ENCODE measurements at places on chromosomes 12 and 14.

- DNase-seq = no peak
Measured at GRCh38 chr12:45200491-45201043, 15.3 kb upstream of the ANO6 start.

- DNase-seq = no peak
Measured at GRCh38 chr12:12126551-12126950, 55.8 kb downstream of the BCL2L14 start.

GRCh38 chr12:93376436-93377251 lies 1.1 kb upstream of the NUDT4 start:
- DNase-seq = no peak

GRCh38 chr14:71324767-71325272 lies 417.6 kb downstream of the PCNX1 start:
- no peak for DNase-seq

DNA sequence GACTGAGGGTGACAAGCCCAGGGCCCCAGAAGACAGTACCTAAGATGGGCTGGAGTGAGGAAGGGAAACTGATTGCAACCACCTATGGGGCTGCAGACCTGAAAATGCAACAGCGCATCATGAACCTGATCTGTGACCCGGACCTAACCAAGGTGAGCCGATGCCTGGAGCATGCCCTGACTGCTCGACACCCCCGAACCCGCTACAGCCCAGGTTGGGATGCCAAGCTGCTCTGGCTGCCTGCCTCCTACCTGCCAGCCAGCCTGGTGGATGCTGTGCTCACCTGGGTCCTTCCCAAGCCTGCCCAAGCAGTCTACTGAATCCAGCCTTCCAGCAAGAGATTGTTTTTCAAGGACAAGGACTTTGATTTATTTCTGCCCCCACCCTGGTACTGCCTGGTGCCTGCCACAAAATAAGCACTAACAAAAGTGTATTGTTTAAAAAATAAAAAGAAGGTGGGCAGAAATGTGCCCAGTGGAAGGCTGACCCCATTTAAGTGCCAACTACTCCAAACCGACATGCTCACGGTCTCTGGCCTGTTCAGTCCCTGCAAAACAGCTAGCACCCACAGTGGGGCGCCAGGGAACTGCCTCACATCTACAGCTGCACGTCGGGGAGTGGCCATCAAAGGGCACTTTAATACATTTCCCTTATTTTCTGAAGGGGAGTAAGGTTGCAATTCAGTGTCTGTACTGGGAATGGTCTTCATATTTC lies 4.2 kb downstream of the RDH5 start:
- no peak for DNase-seq

DNA sequence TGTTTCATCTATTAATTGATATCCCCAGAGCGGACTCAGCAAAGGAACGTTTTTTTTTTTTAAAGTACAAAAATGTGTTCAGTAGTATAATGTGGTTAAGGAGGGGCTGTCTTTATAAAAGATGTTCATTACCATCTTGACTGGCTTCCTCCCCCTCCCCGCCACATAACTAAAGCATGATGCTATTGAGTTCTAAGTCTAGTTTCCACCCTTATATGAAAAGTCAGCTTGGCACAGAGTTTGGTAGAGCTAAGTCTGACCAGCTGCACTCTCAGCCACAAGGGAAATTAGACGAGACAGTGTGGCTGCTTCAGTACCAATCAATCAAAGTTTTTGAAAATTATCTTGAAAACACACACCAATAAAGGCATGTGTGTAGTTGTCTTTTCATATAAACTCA lies 1.9 kb upstream of the MYBPC1 start:
- no peak for DNase-seq

DNA sequence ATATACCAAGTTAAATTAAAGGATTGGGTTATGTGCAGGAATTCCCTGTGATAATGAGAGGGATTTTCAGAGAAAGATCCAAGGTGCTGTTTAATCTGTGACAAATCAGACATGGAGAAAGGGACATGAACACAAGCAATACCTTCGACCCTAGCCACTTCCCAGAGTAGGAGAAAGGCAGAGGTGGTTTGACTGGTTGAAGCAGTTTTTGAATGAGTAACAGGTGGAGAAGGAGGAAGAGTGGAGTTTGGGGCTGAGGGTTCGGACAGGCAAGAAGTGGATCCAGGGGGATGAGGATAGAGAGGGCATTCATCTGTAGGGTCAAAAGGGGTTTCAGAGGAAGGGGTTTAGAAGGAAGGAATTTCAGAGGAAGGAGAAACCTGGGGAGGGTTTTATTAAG lies 27.4 kb upstream of the A2M start:
- DNase-seq = no peak

- DNase-seq = no peak
Measured at GRCh38 chr12:55955800-55956508, 9.9 kb downstream of the PMEL start.

DNA sequence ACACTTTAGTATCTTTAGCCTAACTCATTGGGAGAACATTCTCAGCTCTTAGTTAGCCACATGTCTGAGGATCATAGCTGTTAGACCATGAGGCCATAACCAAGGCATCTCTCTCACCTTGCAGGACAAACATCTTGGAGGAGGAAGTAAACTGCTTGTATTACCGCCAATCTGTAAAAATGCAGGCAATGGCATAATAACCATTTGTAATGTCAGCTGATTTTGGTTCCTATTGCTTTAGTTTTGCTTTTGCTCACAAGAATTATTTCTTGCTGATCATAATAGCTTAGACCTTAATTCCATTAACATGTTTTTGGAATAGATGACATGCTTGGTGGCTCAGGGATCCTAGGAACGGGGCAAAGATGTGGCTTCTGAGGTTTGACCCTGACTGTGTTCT lies 16.4 kb upstream of the GSG1 start:
- DNase-seq = no peak

- DNase-seq = no peak
Measured at GRCh38 chr14:55980970-55981369, 137.2 kb upstream of the PELI2 start.

- DNase-seq = no peak
Measured at GRCh38 chr14:66596241-66596985, 88.5 kb downstream of the GPHN start.

- no peak for DNase-seq
Measured at GRCh38 chr14:90489306-90489705, 92.5 kb downstream of the CALM1 start.

DNA sequence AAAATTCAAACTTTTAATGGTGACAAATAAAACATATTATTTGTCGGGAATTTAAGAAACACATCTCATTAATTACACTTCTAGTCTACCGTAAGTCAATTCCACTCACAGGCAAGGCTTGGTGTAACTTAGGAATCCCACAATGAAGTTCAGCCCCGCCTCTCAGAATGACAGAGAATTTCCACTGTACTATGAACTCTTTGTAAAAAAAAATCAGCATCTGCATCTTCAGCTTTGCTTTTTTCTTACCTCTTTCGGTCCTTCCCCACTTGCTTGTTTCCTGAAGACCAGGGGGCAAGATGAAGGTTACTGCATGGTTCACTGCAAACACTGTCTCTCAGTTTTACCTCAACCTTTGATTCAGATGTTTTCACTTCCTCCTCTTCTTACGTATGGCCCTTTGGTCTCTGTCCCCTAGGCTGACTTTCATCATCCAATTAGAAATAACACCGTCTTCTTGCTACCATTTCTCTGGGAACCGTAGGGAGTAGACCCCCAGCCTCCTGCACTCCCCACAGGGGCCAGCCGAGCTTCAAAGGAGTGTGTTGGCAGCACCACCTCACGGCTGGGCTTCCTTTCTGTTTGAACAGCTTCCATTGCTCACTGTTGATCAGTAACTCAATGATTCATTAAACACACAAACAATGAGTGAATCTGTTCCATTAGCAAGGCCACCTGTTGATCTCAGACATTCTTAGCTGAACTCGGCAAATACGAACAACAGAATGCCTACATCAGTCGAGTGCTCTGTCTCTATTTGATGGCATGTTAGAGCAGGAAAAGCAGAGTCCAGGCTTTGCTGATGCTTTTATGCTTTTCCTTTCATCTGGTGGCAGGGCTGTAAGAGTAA lies 343.0 kb downstream of the BMP4 start:
- DNase-seq = no peak

- DNase-seq = no peak
Measured at GRCh38 chr12:7154901-7155470, 24.8 kb downstream of the CLSTN3 start.

- DNase-seq = no peak
Measured at GRCh38 chr14:86708846-86709339, 1178.9 kb downstream of the FLRT2 start.

- no peak for DNase-seq
Measured at GRCh38 chr14:102178806-102179205, 39.1 kb downstream of the WDR20 start.

DNA sequence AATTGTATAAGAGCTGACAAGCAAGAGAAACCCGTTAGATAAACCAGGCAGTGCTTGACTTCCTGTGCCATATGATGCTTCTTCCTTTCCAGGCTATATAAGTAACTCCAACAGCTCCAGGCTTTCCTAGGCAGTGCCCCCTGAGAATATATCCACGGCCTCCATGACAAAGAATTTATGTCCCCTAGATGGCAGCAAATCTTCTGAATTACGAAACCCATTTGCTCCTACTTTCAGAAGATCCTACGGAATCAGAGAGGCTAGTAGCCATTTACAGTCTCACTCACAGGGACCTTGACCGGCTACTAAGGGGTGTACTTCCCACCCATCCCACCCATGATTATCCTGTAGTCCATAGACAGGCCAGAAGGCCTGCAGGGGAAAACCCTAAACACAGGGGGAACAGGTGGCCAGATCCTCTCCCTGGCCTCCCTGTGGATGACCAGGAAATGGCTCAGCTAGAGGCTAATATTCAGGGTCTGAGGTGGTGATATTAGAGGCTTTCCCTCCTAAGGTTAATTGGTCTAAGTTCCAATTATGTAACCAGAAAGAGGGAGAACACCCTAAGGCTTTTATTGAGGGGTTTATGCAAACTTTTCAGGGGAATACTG lies 77.2 kb upstream of the DCD start:
- no peak for DNase-seq

- no peak for DNase-seq
Measured at GRCh38 chr14:54697803-54698202, 130.9 kb downstream of the SAMD4A start.

DNA sequence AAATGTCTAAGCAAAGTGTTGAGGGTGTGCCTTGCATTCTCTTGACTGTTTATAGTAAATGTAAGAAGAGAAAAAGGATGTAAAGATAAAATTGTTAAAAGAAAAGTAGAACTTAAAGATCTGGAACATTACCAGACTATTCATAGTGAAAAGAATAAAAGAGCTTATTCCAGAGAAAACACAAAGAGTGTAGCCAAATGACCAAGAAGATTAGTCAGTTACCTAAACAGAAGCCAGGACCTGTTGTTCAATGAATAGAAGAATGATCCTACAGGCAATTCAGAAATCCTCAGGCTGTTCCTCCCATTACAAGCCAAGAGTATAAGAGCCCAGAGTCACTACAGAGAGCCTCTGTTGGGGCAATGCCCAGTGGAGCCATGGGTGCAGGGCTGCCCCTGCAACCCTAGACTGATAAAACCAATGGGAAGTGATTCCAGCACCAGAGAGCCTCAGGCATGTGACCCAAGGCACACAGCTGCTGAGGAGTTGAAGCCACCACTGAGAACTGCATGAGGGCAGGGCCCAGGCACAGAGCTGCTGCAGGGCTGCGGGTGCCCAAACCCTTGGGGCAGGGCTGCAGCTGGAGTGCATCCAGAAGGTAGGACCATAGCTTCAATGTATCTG lies 91.1 kb upstream of the SLC38A4 start:
- no peak for DNase-seq

- DNase-seq = no peak
Measured at GRCh38 chr14:36656687-36657398, 4.8 kb upstream of the PAX9 start.

DNA sequence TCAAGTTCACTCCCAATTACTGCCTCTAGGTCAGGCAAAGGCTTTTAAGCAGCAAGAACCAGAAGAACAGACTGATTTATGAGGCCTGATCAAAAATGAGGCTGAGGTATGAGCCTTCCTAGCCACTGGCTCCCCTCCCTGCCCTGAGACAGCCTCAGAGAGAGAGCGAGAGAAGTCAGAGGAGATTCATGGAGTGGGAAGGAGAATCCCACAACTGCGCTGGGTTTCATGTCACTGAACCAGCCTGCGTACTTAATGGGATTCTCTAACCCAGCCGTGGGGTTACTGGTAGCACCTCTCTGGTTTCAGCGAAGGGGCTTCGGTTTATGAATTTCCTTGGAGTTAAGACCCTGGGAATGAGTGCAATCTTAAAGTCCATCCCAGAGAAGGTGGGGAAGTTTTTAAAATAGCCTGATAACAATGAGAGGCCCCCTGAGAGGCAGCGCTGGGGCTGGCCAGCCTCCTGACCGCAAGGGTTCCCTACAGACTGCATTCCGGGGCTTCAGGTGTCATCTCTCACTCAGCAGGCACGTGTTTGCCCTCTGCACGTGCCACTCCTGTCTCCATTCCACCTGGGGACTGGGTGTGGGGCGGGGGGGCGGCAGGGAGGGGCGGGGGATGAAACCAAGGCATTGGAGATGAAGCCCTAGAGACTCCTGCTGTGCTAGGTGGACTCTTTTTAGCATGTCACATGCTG lies 6.1 kb upstream of the GPRC5A start:
- DNase-seq = no peak

DNA sequence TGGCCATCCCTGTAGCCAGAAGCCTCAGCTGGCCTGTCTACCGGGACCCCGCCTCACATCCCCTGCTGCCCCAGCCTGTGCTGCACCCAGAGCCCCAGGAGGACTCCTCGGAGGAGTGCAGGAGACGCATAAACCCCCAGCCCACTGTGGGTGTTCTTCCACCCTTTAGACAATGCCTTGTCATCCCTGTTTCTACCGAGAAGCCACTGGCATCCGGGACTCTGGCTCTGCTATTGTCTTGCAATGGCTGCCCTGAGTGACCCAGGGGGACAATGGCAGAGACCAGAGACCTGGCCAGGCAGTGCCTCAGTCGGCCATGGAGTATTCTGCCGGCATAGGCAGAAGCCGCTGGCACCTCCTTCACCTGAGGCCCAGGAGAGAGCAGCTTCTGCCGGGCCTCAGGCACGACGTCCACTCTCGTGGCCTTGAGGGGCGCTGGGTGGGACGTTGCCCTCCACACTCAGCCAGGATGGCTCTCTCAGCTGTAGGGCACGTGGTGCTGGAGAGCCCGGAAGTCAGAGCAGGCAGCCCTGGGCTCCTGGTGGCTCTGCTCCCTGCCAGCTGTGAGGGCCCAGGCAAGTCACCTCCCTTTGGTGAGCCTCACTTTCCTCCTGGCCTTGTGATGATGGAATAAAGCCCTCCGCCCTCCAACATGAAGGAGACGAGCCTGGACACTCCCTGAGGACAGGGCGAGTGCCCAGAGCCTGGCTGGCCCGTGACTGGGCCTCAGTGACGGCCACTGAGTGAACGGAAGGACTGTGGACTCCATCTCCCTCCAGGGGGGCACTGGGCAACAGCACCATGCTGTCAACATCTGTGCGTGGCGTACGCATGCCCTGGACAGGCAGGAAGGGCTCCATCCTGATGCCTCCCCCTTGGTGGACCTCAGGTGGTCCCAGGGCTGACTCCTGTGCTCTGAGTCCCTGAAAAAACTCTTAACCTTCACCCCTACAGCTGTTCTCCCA lies 41.0 kb downstream of the TRAFD1 start:
- DNase-seq = no peak

GRCh38 chr14:60161196-60162107 lies 3.7 kb downstream of the DHRS7 start:
- no peak for DNase-seq
